CD4-positive, alpha-beta T cell treated with Interleukin-6 at 100 ng/mL for 8 hours (primary cell): ENCODE measurements at places on chromosomes 4 and X.

GRCh38 chr4:72205298-72205697 is 173.5 kb downstream of the NPFFR2 start:
- no peak for DNase-seq

DNA sequence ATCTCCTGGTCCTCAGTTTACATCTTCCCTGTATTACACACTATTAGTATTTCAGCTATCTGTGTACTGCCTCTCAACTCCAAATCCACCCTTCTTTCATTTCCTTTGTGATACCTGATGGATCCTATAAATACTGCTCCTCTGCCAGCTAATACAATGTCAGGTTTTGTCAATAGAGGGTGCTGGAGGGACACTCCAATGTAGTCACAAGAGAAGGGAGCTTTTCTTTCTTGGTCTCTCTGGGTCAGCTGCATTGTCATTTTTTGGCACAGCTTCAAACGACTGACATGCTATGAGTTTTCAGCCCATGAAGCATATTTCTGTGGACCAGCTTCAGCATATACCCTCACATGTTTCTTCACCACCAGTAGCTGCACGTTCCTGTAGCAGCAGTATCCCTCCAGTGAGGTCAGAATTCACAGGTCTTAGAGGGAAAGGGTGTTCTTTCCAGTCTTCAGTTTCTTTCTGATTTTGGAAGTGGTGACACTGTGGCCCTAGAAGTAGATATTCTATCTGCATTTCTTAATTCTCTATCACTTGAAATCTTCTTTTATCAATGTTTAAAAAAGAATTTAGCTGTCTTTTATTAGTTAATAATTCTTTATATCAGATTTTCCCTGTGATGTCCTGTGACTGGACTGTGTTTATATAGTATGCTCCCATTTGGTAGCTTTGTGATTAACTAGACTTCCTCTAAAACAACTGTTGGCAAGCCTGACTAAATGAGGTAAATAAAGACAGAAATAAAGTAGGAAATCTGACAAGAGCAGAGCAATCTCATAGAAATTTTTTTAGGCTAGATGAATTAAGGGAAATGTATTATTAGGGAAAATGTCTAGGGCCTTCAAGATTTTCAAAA is 60.6 kb downstream of the GABRA2 start:
- no peak for DNase-seq

- peak; percentile 24 for DNase-seq
These were observed 34.5 kb downstream of the LINC00632 start for GRCh38 chrX:140744085-140744484.

GRCh38 chr4:25953740-25954139 is 39.7 kb downstream of the SMIM20 start:
- no peak for DNase-seq

DNA sequence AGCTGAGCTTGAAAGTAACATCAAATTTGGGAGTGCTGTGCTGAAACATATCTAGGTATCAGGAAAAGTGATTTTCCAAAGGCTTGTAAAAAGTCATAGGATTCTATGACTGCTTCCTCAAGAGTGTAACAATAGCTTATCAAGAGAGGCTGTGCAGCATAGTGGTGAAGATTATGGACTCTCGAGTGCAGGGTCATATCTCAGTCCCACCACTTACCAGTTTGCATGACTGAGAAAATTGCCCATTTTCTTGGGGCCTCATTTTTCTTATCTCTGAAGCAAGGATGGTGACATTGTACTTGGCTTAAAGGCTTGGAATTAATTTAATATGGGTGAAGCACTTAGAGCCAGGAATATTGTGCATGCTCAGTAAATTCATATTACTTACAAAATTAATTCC is 57.2 kb downstream of the AFF1 start:
- no peak for DNase-seq
